Muscle of leg (tissue), 16 donors: ENCODE measurements at places on chromosomes 11 and 22.

DNA sequence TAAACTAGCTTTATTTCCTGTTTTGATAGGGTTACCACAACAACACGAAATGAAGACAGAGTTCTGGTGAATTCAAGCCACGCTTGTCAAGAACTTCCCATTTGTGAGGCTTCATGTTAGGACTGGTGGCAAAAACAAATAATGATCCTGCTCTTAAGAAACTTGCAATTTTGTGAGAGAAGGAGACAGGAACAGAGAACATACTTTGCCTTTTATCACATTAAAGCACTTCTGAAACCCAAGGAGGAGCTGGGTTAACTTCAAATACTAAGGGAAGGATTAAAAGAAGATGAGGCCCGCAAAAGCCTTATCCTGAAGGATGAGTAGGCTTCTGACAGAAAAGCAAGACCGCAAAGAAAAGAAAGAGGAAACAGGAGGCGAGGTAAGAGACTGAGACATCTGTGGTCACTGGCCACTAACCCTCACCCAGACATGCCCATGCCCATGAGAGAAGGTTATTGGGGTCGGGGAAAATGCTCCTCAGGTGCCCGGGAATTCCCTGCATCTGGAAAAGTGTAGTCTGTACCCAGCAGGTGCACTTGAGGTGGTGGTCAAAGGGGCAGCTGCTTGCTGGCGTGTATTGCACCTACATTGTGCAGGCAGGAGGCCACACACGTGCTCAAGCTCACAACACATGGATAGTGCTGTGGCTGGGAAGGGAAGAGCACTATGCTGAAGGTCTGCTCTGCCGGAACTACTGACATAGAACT lies 50.5 kb downstream of the MAPK1 start:
- peak; percentile 96 for DNase-seq

DNA sequence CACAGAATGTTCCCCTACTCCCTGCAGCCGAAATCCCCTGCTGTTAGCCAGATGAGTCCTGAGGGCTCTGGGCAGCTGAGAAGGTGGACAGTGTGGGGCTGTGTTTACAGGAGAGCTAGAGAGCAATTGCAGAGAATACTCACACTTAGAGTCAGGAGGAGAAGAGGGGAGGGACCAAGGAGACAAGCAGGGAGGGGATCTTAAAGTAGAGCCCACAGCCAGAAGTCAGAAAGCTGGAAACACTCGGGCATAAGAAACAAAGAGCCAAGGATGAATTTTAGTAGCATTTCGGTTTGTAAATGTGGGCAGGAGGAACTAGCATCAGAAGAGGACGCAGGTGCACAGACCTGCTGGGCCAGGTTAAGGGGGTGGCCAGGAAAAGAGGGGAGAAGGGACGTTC lies 1435.9 kb downstream of the BRD1 start:
- no peak for DNase-seq

- peak; percentile 67 for DNase-seq
These were observed at the start of gene TP53AIP1 for GRCh38 chr11:128942817-128943427. Gene TP53AIP1 (minus strand): TSS chr11:128942871. CDS start chr11:128937818, 5,053 bp downstream.

DNA sequence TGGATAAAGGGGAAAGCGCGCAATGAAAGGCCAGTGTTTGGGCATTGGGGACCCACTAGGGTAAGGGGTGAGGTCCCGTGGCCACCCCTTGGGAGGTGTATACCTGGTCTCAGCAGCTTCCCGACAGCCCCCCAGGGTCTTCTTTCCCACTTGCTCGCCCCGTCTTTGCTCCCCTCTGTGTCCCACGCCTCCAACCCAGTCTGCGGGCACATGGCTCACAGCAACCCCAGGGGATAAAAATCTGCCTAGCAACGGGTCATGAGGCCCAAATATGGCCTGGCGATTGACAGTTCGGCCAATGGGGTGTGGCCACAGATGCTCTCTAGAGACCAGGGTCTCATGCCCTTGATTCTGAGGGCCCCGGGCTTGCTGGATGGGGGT lies 41.6 kb downstream of the AHNAK start:
- no peak for DNase-seq

DNA sequence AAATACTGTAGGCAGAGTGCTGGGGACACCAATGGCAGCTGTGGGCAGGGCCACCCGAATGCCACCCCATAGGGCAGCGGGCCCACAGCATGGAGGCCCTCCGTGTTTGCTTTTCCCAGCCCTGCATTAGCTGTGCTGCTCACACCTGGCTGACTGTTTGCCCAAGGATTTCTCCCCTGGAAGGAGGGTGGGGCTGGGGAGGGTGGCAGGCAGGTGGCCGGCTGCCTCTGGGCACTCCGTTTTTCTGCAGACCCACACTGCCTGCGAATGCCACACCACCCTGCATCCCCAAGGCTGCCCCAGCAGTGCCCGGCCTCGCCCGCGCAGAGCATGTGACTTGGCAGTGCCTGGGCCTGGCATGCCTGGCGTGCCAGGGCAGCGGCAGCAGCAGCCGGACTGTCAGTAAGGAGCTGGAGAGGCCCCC lies 19.6 kb downstream of the DAGLA start:
- DNase-seq: peak; percentile 51

DNA sequence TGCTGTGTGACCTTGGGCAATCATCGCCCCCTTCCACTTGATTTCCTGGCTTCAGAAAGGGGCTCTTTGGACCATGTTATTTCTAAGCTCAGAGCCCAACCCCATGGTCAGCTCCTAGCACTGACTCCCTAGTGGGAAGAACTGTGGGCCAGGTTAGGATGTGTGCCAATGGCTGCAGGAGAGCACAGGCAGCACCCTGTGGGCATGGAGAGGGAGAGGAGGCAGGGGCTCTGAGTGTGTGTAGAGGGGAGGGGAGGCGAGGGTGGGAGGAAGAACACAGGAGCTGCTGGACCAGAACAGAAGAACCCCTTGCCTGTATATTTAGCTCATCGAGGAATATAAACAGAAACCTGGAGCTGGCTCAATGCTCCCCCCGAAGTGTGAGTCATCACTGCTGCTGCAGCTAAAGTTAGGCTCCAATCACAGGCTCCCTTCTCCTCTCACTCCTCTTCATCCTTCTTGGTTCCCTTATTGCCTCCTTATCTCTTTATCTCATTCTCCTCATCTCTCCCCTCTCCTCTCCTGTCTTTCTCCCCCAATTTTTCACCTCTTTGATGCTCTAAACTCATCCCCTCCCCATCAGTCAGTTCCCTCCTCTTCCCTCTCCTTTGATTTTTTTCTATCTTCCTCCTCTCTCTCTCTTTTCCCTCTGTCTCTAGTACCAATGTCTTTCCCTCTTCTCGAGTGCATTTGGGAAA lies 14.5 kb upstream of the RPS19BP1 start:
- DNase-seq: no peak

- DNase-seq: no peak
These were observed 4202.2 kb upstream of the OR11H1 start for GRCh38 chr22:11325767-11326166.

- DNase-seq: no peak
These were observed 414 bp upstream of the PNPLA3 start for GRCh38 chr22:43923191-43923590.

DNA sequence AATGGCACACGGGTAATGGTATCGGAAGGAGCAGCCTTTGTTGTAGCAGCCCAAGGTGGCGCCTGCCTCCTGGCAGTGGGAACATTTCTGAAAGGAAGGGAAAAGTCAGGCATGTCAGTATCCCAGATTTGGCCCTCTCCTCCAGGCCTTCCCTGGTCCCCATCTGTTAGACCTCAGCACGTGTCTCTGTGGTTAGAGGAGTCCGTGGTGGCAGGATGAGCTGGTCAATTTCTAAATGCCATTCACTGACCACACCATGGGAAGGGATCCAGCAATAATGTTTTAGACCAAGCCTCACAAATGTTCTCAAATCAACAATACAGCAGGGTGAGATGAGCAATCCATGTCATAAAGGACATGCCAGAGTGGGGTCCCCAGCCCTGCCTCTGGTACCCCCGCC lies 49.0 kb upstream of the CYP2D6 start:
- no peak for DNase-seq

DNA sequence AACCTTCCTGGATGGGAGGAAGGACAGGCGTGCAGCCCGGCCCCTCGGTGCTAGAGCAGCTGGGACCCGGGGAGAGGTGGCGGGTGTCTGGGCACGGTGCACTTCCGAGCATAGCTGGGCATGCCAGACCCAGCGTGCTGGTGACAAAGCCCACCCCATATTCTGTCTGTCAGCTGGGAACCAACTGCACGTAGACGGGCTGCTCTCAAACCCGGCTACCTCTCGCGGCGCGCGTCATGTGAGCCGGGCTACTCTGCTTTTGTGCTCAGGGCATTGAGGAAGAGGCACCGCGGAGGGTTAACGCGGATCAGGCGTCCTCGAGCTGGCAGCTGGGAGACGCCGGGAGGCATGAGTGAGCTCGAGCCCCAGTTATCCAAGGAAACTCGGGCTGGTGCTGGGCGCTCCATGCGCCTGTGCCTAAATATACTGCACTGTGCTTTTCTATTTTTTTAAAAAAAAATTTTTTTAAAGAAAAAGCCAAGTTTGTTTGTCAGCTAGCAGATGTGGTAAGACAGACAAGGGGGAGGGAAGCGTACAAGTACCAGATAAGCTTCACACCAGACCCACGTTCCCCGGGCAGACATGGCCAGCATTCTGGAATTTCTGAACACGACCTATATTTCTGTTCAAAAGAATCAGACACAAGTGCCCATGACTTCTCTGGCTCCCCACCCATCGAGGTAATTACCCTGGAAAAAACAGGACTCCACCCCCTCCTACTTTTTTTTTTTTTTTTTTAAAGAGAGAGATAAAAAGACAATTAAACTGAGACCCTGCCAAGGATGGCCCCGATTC lies 425.6 kb downstream of the SHANK2 start:
- peak; percentile 73 for DNase-seq

GRCh38 chr11:121450401-121450800 lies 1.7 kb upstream of the SORL1 start:
- DNase-seq: no peak

- no peak for DNase-seq
These were observed 158.6 kb downstream of the FCHSD2 start for GRCh38 chr11:72983560-72983959.

DNA sequence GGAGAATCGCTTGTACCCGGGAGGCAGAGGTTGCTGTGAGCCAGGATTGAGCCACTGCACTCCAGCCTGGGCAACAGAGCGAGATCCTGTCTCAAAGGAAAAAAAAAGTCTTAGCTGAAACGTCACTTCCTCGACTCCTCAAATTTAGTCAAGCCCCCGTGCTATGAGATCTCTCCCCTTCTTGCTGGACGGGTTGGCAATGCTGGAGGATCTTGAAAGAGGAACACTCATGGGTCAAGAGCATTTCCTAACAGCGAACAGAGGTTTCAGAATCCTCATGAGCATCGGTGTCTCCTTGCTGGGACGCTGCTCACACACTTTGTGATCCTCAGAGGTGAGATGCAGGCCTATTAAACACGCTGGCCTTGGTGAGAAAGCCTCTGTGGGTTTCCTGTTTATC lies 35.9 kb downstream of the APOL3 start:
- no peak for DNase-seq

- DNase-seq: no peak
These were observed 38.3 kb downstream of the EHF start for GRCh38 chr11:34659096-34659733.

DNA sequence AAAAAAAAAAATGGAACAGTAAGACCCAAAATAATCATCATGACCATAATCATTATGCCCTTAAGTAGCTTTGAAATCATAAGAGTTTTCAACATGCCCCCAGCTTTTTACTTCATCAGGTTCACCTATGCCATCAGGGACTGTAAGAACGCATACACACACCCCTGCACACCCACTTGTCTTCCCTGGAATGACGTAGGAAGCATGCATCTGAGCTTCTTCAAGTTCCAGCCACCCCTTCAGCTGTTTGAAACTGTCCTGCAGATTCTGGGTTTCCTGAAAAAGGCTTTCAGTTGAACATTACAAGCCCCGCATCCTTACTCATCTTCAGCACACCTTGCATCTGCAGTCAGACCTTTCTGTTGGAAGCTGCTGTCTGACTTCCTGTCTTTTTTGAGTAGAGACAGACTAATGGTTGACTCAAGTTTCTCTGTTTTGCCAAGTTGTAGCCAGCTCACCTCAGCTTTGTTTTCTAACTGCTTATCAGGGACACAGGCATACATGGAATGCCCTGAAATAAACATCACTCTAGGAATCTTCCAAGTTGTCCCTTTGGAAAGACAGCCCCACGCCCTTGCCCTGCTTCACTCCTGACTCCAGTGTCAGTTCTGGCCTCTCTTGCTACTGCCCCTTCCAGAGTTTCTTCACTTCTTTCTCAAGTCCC lies 37.0 kb downstream of the ARHGAP1 start:
- no peak for DNase-seq

GRCh38 chr11:44309478-44310205 lies at the start of gene ALX4:
Gene ALX4 (minus strand): TSS chr11:44310139. CDS start chr11:44310062, 77 bp downstream.
- DNase-seq: no peak

DNA sequence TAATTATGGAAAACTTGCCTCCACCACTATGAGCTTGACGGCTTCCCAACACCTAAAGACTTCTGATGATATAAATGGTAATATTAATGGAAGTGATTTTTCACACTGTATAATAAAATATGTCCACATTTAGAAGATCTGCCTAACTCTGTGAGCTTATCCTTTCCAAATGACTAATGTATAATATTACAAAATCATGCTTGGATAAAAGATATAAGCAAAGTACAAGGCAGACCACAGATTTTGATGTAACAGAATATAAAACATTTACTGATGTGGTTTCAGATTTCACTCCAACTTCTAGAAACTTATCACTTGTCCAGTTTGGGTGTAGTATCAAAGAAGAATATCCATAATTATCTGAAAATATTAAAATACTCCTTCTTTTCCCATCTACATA lies 36.9 kb downstream of the GALNT18 start:
- no peak for DNase-seq
